ELR (cell line): ENCODE measurements at places on chromosomes 2 and 18.
A peak's percentile ranks its signal among the peaks of the same experiment; 100 is the strongest.

- peak; percentile 86 for DNase-seq
These were observed 52.7 kb upstream of the ODC1 start for GRCh38 chr2:10500601-10501361.

DNA sequence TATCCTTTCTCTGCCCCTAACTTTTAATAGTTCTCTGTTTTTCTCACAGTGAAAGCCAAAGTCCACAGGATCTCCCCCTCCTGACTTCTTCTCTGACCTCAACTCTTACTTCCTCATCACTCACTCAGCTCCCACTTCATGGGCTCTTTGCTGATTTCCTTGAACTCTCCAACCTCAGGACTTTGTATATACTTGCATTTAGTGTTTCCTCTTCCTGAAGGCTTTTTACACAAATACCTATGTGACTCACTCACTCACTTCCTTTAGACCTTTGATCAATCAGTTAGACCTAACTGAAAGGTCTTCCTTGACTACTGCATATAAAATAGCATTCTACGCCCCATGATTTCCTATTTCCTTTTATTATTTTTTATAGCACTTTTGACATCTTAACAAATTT, 233.1 kb upstream of the MEX3C start:
- DNase-seq: no peak

DNA sequence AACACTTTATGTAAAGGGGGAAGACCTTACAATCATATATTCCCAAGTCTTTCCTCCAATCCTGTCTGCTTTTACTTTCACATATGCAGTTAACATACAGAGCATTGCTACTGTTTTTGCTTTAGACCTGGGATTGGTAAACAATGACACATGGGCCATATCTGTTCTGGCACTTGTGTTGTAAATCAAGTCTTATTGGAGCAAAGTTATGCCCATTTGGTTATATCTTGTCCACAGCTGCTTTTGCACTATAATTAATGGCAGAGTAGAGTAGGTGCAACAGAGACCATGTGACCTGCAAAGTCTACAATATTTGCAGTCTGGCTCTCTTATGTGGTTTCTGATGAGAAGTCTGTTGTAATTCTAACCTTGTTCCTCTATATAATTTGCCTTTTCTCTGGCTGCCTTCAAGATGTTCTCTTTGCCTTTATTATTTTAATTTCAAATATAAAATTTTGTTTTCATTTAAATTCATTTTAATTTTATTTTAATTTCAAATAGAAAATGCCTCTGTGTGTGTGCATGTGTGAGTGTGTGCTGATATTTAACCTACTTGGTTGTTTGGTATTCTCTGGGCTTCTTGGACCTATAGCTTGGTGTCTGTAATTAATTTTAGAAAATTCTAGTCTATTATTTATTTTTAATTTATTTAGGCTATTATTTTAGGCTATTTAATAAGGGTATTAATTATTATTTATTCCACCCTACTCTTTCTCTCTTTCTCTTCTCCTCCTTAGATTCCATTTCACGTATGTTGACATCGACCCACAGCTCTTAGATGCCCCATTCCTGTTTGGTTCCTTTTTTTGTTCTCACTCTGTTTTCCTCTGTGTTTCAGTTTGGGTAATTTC, 16.8 kb upstream of the LPIN1 start:
- no peak for DNase-seq

- no peak for DNase-seq
These were observed 13.1 kb upstream of the ALPG start for GRCh38 chr2:232393556-232393955.

- no peak for DNase-seq
These were observed 32.5 kb downstream of the AMER3 start for GRCh38 chr2:130787841-130788240.

DNA sequence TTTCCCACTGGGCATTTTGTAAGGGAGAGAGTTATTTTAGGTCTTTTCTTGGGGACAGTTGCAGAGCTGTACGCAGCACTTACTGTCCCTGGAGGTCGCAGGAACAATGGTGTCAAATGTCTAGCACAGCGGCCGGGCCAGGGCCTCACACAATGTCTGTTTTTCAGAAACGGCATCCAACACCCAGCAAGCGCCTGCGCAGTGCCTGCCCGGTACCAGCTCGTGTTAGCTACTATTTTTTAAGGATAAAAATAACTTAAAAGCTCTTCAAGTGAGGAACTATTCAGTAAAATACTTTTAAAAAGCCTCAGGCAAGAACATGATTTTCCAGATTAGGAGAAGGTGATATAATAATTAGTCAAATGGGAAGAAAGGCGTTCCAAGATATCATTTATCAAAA, 90.0 kb downstream of the MBP start:
- no peak for DNase-seq

GRCh38 chr2:204827701-204828590, 282.7 kb downstream of the PARD3B start:
- DNase-seq: no peak

GRCh38 chr2:237322564-237322963, 91.4 kb downstream of the COL6A3 start:
- peak; percentile 62 for DNase-seq

- DNase-seq: no peak
These were observed 215.6 kb upstream of the TMEFF2 start for GRCh38 chr2:192410319-192410718.

DNA sequence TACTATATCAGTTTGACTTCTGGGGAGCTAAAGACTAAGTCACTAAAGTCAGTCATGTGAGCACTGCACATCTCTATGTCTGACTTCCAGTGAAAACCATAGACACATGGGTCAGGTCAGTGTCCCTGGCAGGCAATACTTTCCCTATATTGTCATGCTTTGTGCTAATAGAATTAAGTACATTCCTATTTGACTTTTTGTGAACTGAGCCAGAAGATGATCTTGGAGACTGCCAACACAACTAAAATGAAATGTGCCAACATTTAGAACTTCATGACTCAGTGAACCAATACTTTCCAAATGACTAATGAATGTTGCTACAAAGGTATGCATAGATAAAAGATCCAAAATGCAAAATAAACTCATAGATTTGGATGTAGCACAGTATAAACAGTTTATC, 820.8 kb upstream of the FAM98A start:
- DNase-seq: no peak

DNA sequence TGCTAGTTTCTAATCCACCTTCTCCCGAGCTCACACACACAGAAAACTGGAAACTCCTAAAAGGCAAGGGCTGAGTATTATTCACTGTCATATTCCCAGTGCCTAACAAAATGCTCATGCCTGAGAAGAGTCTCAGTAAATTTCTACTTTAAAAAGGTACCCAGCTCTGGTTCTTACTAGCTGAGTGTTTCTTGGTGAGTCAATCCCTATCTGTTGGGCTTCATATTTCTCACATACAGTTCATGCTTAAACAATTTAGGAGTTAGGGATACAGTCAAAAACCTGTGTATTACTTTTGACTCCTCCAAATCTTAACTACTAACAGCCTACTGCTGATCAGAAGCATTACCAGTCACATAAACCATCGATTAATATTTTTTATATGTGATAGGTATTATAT, 204.9 kb downstream of the EN1 start:
- DNase-seq: no peak
